Right renal pelvis (tissue), 4 donors: ENCODE measurements at places on chromosomes 6 and 20.

DNA sequence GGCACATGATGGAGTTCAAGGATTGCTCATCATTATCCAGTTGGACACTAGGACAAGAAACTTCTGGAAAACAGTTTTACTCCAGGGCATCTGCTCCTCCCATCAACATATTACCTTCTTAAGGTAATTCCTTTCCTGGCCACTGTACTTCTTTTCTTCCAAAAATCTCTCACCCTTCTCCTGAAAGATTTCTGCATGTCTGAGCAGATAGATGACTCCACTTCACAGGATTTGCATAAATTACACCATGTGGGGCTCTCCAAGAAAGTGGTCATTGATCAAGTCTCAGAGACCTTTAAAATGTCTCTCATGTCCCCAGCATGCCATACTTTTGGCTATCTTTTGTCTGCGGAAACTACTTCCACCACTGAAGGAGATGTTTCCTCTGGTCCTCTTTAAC, 103.2 kb upstream of the TNFAIP3 start:
- DNase-seq: no peak

GRCh38 chr6:36221674-36222073, 25.1 kb downstream of the BRPF3 start:
- no peak for DNase-seq

- no peak for DNase-seq
Observed at GRCh38 chr20:63878899-63879663, 14.0 kb downstream of the TPD52L2 start.

GRCh38 chr6:13081189-13081563, 247.2 kb downstream of the TBC1D7 start:
- no peak for DNase-seq

DNA sequence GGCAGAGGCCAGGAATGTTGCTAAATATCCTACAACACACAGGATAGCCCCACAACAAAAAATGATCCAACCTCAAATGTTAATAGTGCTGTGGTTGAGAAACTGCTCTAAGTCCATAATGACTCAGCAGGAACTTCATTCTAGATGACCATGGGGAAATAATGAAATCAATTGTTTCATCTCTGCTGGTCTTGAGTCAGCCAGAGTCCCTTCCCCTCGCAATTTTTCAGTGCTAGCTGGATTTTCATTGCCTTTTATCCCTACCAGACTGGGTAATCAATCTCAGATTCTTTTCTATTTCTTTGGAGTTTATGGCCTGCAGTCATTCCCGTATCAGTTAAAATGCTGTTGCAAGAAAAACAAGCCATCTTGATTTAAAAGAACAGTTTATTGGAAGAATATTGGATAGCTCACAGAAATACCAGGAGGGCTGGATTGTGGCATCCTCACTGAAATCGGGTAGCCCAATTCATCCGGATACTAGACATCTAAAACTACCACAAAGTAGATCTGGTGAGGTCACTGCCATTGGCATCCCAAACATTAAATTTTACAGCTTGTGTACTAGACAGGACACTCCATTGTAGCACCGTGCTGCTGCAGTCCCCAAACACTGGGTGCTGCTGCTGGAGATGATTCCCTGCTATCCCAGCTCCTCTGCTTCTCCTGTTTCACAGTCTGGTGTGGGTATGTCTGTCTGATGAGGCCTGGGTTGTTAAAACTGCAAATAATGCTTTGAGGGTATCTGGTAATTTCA, 30.3 kb upstream of the POPDC3 start:
- DNase-seq: no peak

DNA sequence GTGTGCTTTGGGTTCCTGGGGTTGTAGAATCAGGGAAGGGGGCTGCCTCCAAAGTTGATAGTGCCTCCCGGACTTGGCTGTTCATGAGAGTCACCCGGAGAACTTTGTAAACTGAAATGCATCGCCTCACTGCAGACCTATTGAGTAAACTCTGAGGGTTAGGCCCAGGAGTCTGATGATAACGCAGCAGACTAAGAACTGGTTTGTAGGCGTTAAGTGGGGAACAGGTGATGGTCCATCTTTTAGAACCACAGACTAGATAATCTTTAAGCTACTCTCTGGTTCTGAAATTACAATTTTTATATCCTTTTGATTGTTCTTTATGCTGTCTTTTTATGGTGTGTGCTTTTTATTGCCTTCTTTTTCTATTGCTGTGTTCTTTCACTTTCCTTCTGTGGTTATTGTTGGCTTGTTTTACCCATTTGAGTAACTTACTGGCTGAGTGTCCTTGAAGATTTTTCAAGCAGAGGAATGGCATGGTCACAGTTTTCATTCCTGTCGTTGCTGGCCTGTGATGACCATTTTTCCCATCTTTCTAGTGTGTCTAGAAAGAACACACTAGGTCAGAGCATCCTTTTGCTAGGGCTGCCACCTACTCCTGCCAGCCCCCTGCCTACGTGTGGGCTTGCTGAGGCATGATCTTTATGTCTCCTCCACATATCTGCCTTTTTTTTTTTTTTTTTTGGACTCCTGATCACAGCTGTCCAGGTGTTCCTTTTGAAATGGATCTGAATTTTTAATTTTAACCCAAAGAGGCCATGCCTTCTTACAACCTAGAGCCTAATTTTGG, 30.9 kb downstream of the LRRC1 start:
- no peak for DNase-seq

- DNase-seq: no peak
Observed at GRCh38 chr6:108661430-108661829, 100.7 kb downstream of the FOXO3 start.

GRCh38 chr20:24535941-24536730, 66.7 kb downstream of the SYNDIG1 start:
- DNase-seq: no peak

DNA sequence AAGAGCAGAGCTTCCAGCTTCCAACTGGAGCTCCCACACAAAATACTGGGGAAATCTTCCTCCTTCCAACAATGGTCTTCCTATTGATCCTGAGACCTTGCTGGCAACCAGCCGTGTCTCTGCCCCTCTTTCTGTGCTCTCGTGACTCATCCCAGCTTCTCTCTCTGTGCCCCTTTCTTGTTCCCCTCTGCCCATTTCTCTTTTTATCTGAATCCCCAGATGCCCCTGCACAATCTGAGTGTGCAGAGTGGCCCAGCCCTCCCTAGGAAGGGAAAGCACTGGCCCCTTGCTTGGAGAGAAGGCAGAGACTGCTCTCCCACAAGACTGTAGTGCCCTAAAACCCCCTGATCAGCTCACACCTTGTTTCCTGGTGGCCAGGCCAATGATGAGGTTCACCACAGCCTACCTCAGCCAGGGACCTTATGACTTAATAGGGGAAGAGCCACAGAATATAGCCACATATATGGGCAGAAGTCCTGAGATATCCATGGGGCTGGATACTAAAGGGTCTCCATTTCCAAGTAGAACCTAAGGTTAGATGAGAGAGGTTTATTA, 23.1 kb upstream of the MAS1L start:
- no peak for DNase-seq

GRCh38 chr6:130412556-130413290, 46.9 kb downstream of the TMEM200A start:
- DNase-seq: no peak

GRCh38 chr20:46135856-46136633, 17.9 kb downstream of the CD40 start:
- DNase-seq: no peak

DNA sequence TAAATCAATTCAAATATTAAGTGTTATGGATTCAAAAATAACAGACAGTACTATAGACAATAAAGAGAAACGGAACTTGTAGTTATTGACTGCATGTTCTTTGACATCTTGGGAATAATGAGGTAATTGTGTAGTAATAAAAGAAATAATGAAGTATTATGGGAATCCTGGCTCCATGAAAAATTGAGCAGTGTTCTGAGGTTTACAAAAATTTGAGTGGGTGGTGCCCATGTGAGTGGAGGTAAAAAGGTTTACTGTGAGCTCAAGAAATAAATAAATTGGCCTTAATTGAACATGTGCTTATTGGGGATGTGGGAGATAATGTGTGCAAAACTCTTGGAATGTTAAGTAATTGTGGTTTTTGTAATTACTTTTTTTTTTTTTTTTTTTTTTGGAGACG, 1013.7 kb upstream of the GJE1 start:
- no peak for DNase-seq

DNA sequence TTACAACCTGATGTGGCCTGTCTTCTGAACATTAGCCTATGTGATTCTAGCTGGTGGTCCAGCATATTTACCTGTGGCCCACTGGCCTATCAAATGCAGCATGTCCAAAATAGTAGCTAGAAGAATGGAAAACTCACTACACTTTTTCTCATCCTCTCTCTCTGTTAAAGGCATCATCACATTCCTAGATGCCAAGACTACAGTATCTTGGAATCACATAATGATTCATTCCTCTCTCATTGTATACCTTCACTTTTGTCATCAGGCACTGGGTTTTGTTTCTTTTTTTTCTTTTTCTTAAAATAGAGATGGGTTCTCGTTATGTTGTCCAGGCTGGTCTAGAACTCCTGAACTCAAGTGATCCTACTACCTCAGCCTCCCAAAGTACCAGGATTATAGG, 45.0 kb downstream of the FAM83B start:
- no peak for DNase-seq

DNA sequence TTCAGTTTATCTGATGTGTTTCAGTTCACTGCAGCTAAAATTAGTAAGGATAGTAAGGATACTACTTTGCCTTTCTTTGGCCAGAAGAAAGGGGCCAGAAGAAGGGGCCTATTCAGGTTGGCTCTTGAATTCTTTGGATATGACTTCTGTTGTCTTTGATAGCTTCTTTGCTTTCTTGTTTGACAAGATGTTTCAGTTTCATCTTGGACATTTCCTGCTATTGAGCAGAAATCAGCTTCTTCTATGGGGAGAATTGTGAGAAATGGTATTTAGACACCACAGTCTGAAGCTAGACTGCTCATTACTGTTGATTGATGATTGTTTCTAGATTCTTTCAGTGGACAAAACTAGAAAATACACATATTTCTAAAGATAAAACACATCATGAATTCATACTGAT, 23.2 kb downstream of the L3MBTL3 start:
- DNase-seq: no peak
